ENCODE measurements at places on chromosomes 16 and 17.

GRCh38 chr17:40068584-40068916, 5.8 kb downstream of the THRA start:
- no peak for DNase-seq

GRCh38 chr16:22933173-22933572, 119.2 kb downstream of the HS3ST2 start:
- DNase-seq = no peak

- no peak for DNase-seq
Measured at GRCh38 chr16:14378689-14379467, 251.2 kb downstream of the PARN start.

- no peak for DNase-seq
Measured at GRCh38 chr16:55100100-55100499, 169.4 kb downstream of the IRX5 start.

DNA sequence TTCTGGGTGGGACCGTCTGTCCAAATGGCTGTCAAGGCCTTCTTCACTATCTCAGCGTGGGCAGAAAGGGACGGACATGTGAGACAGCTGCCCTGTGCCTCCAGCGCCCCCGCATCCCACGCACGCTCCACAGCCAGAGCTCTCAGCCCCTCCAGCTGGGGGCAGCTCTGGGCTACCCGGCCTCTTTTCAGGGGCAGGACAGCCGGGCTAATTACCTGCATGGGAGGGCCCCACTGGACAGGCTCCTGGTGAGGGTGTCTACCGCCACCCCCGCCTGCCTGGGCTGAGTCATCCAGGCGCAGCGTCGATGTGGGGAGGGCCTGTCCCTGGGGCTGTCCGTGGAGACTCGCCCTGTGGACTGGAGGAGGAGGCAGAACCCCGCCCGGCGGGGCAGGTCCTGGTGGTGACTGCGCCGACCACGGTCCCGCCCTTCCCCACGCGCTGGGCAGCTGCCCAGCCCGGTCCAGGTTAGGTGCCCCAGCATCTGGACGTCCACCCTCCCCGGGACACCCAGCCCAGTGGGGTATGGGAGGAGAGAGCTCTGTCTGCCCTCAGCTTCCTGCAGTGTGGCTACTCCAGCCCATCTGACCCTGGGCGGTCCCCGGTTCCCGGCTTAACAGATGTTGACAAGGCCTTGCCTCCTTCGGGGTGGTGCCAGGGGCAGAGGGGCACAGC, 5.9 kb upstream of the METRNL start:
- no peak for DNase-seq

- no peak for DNase-seq
Measured at GRCh38 chr16:79645701-79646100, 45.2 kb upstream of the MAF start.

Measured in SK-N-MC (cell line).